ENCODE measurements at places on chromosomes 5 and 9.

- peak overlapping the region; percentile 63 for H3K27ac ChIP-seq
- peak; percentile 88 for ATAC-seq
- H3K36me3 ChIP-seq = no peaks in the 10 kb centered on the region
These were observed 8.6 kb downstream of the TEK start for GRCh38 chr9:27117489-27118135.

DNA sequence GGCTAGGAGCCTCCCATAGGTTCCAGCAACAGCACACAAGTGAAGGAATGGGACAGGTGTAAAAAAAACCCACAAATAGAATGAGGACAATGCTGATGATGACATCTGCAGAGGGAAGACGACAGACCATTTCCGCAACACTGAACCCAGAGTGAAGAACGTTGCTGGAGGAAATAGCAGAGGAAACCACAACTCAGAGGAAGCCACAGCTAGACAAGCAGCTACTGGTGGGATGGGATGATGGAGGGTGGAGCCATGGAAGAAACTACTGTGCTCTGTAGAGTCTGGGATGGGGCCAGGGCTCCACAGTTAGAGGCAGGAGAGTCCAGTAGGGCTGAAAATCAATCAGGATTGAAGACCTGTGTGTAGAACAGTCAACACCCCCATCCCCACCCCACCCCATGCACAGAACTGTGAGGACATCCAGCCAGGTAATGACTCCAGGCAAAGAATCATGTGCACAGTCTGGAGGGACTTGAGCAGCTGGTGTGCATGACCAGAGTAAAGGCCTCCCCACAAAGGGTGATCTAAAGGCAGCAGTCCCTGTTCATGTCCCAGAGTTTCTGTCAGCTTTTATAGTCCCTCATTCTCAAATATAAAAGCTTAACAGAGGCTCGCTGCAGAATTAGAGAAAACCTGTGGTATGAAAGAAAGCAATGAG, 65.2 kb upstream of the SPIN1 start:
- ATAC-seq = no peak
- no peaks in the 10 kb centered on the region for H3K36me3 ChIP-seq
- no peaks in the 10 kb centered on the region for H3K4me1 ChIP-seq
- no peak overlapping the region for H3K27ac ChIP-seq
- H3K27me3 ChIP-seq = no peaks in the 10 kb centered on the region
- H3K4me3 ChIP-seq = no peak overlapping the region

DNA sequence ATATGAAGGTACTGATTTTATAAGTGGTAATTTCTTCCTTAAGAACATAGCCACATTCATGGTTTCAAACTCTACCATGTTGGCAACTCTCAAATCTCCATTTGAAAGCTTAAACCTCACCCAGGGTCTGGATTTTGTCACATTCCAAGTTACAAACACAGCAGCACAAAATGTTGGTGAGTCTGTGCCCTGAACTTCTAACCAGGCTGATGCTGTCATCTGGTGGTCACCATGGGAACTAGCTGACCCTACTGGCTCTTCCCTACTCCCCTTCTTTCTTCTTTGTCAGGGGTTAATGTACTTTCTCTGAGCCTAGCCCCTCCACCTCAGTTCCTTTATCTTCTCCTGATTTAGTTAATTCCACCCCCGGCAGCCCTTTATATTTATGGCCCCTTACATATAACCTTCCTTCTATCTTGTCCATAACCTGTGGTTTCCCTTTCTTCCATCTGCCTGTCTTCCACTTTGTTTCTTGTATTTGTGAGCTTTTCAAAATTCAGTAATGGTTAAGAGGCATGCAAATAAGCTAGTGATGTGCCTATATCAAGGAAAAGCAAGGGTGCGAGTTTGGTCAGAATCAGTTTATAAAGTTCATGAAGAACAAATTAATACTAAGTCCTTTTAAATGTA, 35.9 kb downstream of the TGFBR1 start:
- no peak overlapping the region for H3K27ac ChIP-seq
- H3K4me1 ChIP-seq = peaks cover 2% of the 10 kb centered on the region
- peak; percentile 60 for ATAC-seq
- H3K4me3 ChIP-seq = no peak overlapping the region

GRCh38 chr5:103505581-103506305, 56.8 kb downstream of the NUDT12 start:
- no peak for ATAC-seq
- no peak overlapping the region for H3K4me3 ChIP-seq
- no peaks in the 10 kb centered on the region for H3K27me3 ChIP-seq
- H3K36me3 ChIP-seq = no peaks in the 10 kb centered on the region

- no peak overlapping the region for H3K27ac ChIP-seq
- H3K36me3 ChIP-seq = peaks cover 100% of the 10 kb centered on the region
- ATAC-seq = no peak
- no peaks in the 10 kb centered on the region for H3K4me1 ChIP-seq
- no peak overlapping the region for H3K4me3 ChIP-seq
These were observed 30.1 kb downstream of the NIPSNAP3B start for GRCh38 chr9:104794070-104794469.

GRCh38 chr9:122364783-122365150, 6.1 kb upstream of the PTGS1 start:
- peak; percentile 77 for ATAC-seq
- H3K27me3 ChIP-seq = no peaks in the 10 kb centered on the region
- no peak overlapping the region for H3K4me3 ChIP-seq
- no peaks in the 10 kb centered on the region for H3K36me3 ChIP-seq

DNA sequence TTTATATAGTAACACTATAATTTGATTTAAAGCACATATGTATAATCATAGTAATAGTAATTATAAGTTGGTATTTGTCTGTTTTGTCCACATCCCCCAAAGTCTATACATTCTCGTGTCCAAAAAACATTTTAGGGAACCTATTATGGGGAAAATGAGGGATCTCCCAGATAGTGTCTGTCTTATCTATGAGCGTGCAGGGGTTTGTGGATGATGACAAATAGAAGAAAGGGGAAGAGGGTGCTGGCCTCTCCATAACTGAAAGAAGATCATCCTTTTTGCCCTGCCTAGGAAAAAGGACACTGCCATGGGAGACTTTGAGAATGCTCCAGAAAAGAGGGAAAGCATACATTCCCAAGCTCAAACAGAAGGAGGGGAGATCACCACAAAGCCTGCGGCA, 45.3 kb downstream of the C5orf22 start:
- H3K27ac ChIP-seq = no peak overlapping the region
- no peaks in the 10 kb centered on the region for H3K36me3 ChIP-seq
- ATAC-seq = no peak
- no peaks in the 10 kb centered on the region for H3K4me1 ChIP-seq
- no peak overlapping the region for H3K4me3 ChIP-seq

- no peak overlapping the region for H3K27ac ChIP-seq
- H3K4me3 ChIP-seq = no peak overlapping the region
- H3K4me1 ChIP-seq = no peaks in the 10 kb centered on the region
- peaks cover 38% of the 10 kb centered on the region for H3K36me3 ChIP-seq
- no peaks in the 10 kb centered on the region for H3K27me3 ChIP-seq
- no peak for ATAC-seq
These were observed 22.6 kb downstream of the SGTB start for GRCh38 chr5:65699338-65699737.

- no peaks in the 10 kb centered on the region for H3K36me3 ChIP-seq
- no peaks in the 10 kb centered on the region for H3K4me1 ChIP-seq
- no peaks in the 10 kb centered on the region for H3K27me3 ChIP-seq
These were observed 23.7 kb downstream of the RFK start for GRCh38 chr9:76370396-76371023.

DNA sequence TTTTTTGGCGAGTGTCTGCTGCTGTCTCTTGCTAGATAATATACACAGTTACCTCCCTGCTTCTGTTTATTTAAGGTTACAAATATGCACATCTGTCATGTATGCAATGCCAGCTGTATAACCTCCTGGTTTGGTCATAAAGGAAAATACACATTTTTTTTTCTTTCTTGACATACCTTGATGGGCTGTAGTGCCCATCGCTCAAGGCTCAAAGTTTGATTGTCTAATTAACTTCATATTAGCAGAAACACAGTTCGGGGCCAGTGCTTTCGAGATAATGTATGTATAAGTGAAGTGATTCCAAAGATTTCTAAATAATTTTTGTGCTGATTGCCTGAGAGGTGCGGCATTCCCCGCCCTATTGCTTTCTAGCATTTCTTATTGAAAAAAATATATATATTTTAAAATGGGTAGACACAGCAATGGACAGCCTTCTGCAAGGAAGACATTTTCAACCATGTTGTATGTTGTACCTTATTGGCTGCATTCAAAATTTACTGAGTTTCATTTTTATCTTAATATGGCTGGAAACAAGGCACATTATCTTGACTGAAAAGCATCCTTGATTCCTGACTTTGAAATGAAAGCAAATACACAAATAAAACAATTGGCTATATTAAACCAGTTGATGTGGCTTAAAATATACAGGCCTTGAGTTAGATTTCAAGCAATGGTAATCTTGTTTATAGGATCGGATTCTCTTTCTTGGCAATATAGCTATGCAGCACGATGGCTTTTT, 206.2 kb downstream of the MEF2C start:
- no peak for ATAC-seq
- H3K4me1 ChIP-seq = no peaks in the 10 kb centered on the region
- H3K27ac ChIP-seq = no peak overlapping the region
- H3K36me3 ChIP-seq = no peaks in the 10 kb centered on the region
- peaks cover 100% of the 10 kb centered on the region for H3K27me3 ChIP-seq

DNA sequence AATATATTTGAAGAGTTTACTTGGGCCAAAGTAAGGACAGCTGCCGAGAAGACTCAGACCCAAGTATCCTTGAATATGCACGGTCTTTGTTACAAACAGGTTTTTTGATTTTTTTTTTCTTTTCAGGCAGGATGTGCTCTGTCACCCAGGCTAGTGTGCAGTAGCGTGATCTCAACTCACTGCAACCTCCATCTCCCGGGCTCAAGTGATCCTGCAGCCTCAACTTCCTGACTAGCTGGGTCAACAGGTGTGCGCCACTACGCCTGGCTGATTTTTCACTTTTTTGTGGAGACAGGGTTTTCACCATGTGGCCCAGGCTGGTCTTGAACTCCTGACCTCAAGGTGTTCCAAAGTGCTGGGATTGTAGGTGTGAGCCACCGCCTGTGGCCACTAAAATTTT, 27.4 kb downstream of the JMY start:
- no peak overlapping the region for H3K27ac ChIP-seq
- no peaks in the 10 kb centered on the region for H3K36me3 ChIP-seq
- H3K4me3 ChIP-seq = no peak overlapping the region

DNA sequence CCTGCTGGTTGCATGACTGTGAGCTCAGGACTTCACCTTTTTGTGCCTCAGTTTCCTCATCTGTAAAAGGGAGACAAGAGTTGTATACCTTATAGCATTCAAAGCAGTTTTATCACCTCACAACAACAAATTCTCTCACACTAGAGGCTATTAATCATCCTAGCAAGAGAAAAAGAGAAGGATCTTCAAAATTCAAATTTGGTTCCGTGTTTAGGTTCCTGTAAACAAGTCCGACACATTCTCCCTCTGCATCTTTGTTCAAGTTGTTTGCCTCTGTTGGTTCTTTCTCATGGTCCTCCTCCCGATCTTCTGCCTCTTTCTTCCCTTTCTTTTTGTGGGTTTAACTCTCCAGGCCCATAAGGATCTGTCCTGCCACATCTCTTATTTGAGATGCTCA, 218.0 kb downstream of the PIK3R1 start:
- ATAC-seq = no peak
- no peak overlapping the region for H3K27ac ChIP-seq
- no peak overlapping the region for H3K4me3 ChIP-seq
- H3K4me1 ChIP-seq = no peaks in the 10 kb centered on the region
- H3K27me3 ChIP-seq = no peaks in the 10 kb centered on the region

- no peak overlapping the region for H3K27ac ChIP-seq
- peaks cover 40% of the 10 kb centered on the region for H3K27me3 ChIP-seq
- H3K4me3 ChIP-seq = no peak overlapping the region
These were observed 13.9 kb upstream of the UBLCP1 start for GRCh38 chr5:159249158-159249557.

- no peak overlapping the region for H3K4me3 ChIP-seq
- H3K27ac ChIP-seq = peak overlapping the region; percentile 69
- H3K27me3 ChIP-seq = no peaks in the 10 kb centered on the region
- no peaks in the 10 kb centered on the region for H3K36me3 ChIP-seq
- H3K4me1 ChIP-seq = peaks cover 100% of the 10 kb centered on the region
These were observed 17.6 kb downstream of the NACC2 start for GRCh38 chr9:136077491-136077890.

DNA sequence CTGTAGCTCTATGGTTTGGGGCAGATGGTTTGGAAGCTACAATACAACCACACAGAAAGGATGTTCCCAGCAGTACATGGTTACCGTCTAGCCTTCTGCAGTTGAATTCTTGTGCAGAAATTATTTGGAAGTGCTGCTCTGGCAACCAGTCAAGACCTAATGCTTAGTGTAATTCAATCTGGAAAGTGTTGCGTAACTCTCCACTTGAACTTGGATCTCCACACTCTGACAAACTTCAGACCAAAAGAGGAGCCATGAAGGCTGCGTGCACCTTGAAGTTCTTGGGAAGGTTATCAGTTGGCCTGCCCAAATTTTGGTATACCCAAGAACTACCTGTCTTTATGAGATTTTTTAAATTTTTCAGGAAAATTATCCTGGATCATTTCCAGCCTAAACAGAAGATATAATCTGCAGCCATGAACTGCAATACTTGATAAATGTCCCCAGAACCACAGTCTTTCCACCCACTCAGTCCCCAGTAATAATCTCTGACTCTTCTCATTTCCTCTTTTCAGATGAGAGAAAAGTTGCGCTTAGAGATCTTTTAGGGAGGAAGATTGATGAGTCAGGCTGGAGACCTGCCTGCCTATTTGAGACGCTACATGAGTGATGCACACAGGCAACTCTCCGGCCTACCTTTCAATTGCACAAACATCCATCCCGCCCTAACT, 159.9 kb downstream of the FANCC start:
- H3K4me1 ChIP-seq = peaks cover 5% of the 10 kb centered on the region
- peak overlapping the region; percentile 75 for H3K27ac ChIP-seq
- H3K27me3 ChIP-seq = no peaks in the 10 kb centered on the region
- ATAC-seq = peak; percentile 95

- no peak overlapping the region for H3K4me3 ChIP-seq
- peaks cover 55% of the 10 kb centered on the region for H3K4me1 ChIP-seq
- H3K27ac ChIP-seq = no peak overlapping the region
- ATAC-seq = no peak
- no peaks in the 10 kb centered on the region for H3K36me3 ChIP-seq
These were observed 3.3 kb upstream of the SMC5 start for GRCh38 chr9:70255486-70255885.

DNA sequence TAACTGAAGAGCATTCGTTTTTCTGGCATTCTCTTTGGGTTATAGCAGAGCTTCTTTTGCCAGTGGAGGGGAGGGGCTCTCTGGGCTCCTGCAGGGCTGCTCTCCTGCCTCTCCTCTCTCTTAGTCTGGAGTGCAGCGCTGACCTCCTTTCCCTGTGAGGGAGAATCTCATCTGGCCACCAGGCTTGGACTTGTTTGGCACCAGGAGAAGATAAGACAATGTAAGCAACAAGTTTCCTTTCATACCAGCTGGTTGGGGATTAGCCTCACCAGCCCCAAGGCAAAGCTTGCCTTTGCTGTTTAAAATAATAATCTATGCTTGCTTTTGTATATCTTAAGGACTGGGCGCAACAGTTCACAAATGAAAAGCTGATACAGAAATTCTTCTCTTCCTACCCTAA, 196.4 kb downstream of the TLE4 start:
- peaks cover 5% of the 10 kb centered on the region for H3K4me1 ChIP-seq
- H3K27ac ChIP-seq = no peak overlapping the region
- H3K27me3 ChIP-seq = no peaks in the 10 kb centered on the region
